ENCODE measurements at places on chromosomes 5 and 9.

GRCh38 chr9:12652973-12653372 lies 40.2 kb upstream of the TYRP1 start:
- DNase-seq: no peak

DNA sequence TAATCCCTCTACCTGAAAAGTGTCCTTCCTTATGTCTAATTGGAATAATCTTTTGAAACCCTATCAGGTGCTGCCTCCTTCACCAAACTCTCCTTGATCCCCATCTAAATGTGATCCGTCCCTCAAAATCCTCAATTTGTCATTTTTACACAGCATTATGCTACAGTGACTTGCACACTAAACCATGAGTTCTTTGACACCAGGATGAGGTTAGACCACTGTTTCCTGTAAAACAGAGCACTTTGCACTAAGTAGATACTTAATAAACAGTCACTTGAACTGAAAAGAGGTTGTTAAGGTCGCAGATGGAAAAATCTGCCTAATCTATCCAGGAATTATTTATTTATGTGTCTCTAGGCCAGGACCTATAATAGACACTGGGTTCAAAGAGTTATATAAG lies 44.2 kb upstream of the TLX3 start:
- no peak for DNase-seq

- no peak for DNase-seq
Measured at GRCh38 chr5:7078901-7079300, 317.0 kb upstream of the ADCY2 start.

DNA sequence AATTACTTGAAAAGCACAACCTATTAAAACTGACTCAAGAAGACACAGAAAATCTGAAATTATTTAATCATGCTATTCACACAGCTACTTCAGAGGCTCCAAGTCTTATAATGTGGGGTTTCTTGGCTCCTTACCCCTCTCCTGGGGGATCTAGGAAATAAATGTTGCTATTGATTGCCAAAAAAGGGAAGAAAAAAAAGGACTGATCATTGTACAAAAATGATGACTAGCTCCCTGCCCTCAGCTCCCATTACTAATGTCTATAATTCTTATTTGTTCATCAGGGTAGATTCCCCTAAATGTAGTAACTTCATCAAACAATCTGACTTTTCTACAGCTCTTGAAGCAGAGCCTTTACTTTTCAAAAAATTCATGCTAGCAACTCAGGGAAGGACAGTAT lies 3.3 kb upstream of the SMC5 start:
- DNase-seq: no peak

GRCh38 chr5:36661456-36662220 lies 55.2 kb downstream of the SLC1A3 start:
- no peak for DNase-seq

DNA sequence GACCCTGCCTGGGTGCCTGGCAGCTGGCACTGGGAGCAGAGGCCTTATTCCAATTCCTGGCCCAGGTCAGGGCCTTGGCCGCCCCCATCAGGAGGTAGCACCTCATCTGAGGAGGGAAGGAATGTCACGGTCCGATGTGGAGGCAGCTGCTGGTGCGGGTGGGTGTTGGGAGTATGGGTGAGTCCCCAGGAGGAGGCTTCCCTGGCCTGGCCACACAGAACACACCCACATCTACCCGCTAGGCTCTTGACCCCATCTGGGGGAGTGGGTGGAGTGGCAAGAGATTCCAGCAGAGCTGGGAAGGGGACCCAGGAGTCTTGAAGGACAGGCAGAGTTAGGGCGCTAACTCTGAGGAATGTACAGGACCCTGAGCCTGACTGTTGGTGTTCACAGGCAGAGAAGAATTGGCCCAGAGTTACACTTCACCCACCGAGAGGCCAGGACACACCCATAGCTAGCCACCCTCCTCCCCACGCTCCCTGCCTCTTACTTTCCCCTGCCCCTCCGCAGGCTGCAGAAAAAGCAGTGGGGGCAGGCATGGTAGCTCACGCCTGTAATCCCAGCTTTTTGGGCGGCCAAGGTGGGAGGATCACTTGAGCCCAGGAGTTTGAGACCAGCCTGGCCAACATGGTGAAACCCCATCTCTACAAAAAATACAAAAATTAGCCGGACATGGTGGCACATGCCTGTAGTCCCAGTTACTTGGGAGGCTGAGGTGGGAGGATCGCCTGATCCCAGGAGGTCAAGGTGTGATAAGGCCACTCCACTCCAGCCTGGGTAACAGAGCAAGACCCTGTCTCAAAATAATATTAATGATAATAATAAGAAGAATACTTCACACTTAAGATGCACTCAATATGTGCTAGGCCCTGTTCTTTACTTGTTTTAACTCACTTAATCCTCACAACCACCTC lies 6.0 kb downstream of the OLFML2A start:
- DNase-seq: no peak

DNA sequence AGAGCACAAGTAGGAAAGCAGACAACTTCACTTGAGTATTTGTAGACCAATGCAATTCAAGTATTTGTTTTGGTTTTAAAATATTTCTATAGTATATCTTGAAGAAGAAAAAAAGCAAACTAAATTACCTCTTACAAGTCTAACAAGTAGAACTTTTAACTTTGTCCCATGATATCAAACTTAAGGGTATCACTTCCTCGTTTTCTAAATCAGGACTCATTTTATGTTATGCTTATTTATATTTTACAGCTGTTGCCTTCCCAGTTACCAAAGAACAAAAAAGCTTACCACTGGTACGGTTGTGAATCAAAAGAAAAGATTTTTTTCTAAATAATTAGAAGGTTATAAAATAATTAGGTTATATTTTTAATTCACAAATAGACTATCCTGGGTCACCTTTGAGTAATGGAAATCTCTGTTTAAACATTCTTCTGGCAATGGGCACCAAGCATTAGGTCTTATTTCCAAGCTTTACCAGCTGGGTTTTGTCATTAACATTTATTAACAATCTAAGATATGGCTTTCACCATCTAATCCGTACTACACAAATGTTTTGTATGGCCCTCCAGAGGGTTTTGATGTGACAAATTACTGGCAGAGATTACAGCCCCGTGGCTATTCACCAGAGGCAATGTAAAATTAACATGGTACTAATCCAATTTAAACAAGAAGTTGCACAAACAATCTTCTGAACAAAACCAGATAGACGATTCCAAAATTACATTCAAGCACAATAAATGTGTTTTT lies 63.6 kb downstream of the CEP120 start:
- DNase-seq: no peak

- DNase-seq: no peak
Measured at GRCh38 chr5:159175547-159175946, 33.8 kb downstream of the RNF145 start.

- no peak for DNase-seq
Measured at GRCh38 chr9:87213948-87214347, 266.6 kb upstream of the GAS1 start.

DNA sequence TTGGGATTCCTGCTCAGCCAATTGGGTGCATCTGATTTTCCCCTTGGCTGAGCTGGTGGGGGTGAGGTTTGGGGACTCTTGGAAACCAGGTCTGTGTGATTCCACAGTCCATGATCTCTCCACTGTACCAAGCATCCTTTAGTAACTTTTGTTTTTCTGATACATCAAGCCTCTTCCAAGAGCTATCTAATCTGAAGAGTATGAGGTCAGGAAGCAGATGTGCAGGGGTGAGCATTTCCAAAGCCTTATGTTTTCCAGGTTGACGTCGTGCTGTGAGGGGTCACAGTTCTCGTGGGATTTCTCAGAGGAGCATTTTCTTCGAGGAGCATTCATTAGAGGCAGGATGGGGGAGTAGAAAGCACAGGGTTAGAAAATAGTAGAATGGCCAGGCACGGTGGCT lies 95.3 kb downstream of the KLF4 start:
- no peak for DNase-seq

GRCh38 chr5:125891061-125891725 lies 532.0 kb upstream of the GRAMD2B start:
- DNase-seq: no peak

- DNase-seq: no peak
Measured at GRCh38 chr9:14215614-14216013, 98.3 kb downstream of the NFIB start.

- no peak for DNase-seq
Measured at GRCh38 chr9:105295201-105295550, 50.7 kb downstream of the SLC44A1 start.

DNA sequence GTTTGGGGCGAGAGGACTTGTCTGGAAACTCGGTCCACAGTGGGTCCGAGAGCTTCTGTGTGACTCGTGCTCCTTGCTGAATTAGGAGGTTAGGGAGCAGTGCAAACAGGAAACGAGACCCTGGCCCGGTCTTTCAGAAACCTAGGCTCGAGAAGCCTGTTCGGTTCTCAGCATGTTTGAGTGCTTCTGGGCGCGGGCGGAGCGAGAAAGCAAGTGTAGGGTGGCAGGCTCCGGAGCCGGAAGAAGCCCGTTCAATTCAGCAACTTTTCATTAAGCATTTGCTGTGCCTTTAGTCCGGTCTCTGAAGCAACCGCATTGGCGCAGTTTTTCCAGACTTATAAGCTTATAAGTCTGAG lies 547 bp downstream of the CLTA start:
- peak; percentile 8 for DNase-seq

- DNase-seq: no peak
Measured at GRCh38 chr5:16737209-16737608, 120.4 kb upstream of the RETREG1 start.

- no peak for DNase-seq
Measured at GRCh38 chr5:57422993-57423392, 59.6 kb downstream of the ACTBL2 start.

- no peak for DNase-seq
Measured at GRCh38 chr5:20229303-20230005, 241.5 kb upstream of the CDH18 start.

- no peak for DNase-seq
Measured at GRCh38 chr5:140214831-140215230, 39.8 kb downstream of the CYSTM1 start.

DNA sequence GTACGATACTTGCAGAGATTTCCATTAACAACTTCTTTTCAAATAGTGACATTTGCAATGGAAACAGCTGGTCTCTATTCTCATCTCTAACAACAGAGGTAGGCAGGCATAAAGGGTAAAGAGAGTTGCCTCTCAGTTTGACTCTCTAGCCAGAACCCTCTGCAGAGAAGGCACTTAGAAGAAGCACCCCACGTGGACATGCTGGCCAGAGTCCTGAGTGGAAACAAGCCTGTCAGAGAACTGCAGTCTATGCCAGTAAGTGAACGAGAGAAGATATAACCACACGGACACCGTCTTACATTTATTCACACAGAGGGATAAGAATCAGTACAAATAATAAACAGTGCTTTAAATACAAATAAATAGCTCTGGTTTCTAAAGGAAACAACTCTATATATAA lies 11.0 kb upstream of the LHX6 start:
- no peak for DNase-seq

DNA sequence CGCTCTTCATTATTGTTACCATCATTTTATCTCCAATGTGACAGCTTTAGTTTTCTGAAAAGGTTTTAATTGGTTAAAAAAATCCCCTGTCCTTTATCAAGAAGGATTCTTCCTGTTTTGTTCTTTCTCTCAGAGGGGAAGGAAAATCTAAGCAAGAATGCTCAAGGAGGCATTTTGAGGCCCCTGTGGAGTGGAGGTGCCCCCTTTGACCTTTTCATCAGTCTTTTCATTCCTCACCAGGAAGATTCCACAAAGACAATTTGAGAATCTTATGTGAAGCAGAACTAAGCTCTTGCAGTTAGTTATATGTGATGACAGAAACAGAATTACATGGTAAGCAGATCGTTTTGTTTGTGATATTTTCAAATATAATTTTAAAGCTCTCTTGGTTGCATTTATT lies 489.6 kb downstream of the MAN2A1 start:
- no peak for DNase-seq

- no peak for DNase-seq
Measured at GRCh38 chr9:131442351-131442750, 48.5 kb downstream of the PRRC2B start.

DNA sequence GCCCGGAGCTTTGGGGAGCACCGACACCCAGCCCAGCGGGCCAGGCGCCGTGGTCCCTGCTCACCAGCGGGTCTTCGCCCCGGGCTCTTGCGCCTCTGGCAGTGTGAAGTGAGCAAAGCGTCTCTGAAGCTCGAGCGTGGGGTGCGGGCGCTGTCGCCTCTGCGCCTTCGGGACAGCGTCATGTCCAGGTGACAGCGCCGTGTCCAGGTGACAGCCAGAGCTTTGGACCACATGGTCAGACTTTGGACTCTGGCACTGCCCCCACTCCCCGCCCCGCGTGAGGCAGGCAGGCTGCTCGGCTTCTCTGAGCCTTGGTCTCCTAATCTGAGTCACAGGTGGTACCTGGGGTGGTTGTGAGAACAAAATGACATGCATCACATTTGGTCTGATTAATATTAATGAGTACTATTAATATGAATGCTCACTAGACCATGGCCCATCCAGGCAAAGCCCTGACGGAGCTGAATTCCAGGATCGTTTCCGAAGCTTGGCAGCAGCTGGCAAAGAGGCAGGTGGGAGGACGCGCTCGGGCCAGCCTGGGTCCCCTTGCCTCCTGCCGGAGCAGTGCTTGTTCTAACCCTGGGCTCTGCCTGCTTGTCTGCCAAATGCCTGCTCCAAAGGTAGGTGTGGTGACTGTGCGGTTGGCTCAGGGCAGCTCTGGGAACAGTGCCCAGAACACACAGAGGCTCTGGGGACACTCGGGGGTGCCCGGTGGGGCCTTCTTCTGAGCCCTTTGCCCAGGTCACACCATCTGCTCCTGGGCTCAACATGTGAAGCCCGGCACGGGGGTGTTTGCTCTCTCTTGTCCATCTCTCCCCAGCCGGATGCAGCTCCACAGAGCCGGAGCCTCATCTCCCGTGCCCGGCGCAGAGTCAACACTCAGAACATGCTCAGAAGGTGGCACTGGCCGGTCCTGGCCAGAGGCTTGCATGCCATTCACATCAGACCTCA lies 157.1 kb downstream of the OLFM1 start:
- no peak for DNase-seq

- no peak for DNase-seq
Measured at GRCh38 chr9:79131246-79131774, 440.5 kb upstream of the TLE4 start.

DNA sequence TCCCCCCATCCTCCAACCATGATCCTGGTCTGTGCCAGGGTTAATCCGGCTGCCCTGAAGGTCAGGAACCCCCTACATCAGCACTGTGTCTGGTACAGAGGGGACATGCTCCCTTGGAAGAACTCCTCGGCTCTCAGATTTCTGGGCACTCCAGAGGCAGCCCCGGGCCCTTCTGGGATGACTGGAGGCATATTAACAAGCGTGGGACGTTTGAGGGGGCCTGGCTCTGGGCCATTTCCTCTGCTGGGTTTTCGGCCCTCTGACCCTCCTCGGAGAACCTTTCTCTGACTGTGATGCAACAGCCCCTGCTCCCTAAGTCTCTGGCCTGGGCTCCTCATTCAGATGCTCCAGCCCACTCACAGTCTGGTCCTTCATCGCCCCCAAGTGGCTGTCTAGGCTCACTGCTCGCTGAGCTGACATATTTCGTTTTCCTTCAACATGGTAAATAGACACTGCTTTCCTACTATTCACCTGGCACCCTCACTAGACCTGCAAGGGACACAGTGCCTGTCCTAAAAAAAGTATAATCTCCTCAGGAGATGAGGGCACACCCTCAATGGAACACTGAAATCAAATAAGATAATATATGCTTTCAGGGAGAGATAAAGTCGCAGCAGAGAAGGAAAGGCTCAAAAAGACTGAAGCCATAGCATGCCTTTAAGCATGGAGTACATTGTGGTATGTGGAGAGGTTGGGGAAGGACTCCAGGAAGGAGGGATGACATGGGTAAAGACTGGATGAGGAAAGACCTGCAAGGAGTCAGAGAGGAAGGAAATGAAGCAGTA lies 404.7 kb upstream of the TRPC7 start:
- no peak for DNase-seq
